Activated T-cell treated with anti-CD3 and anti-CD28 coated beads, Interleukin-2, amount 50 U/mL, for 24 hours (primary cell): ENCODE measurements at places on chromosomes 4 and X.

GRCh38 chr4:74975848-74976824 lies 43.2 kb downstream of the PARM1 start:
- H3K4me1 ChIP-seq: no peaks in the 10 kb centered on the region
- H3K36me3 ChIP-seq: no peaks in the 10 kb centered on the region
- no peak for DNase-seq
- H3K27ac ChIP-seq: no peak overlapping the region

DNA sequence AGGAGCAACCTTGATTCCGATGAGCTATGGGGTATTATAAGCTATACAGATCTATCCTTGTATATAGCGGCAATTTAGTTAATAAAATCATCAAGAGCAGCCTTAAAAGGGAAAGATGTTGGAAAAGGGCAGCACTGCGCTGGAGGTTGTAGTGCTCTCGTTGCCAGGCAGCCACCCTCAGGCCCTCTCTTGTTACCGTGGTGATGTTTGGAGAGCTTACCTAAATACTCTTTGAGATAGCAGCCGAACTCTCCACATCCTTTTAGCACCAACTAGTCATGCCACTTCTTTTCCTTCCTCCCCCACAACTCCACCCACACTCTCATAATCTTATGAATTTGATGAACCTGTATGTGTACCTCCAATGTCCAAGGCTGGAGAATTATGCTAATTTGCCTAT lies 3.8 kb upstream of the RADX start:
- no peak overlapping the region for H3K4me3 ChIP-seq
- H3K36me3 ChIP-seq: no peaks in the 10 kb centered on the region
- peaks cover 21% of the 10 kb centered on the region for H3K27me3 ChIP-seq
- no peak for DNase-seq

DNA sequence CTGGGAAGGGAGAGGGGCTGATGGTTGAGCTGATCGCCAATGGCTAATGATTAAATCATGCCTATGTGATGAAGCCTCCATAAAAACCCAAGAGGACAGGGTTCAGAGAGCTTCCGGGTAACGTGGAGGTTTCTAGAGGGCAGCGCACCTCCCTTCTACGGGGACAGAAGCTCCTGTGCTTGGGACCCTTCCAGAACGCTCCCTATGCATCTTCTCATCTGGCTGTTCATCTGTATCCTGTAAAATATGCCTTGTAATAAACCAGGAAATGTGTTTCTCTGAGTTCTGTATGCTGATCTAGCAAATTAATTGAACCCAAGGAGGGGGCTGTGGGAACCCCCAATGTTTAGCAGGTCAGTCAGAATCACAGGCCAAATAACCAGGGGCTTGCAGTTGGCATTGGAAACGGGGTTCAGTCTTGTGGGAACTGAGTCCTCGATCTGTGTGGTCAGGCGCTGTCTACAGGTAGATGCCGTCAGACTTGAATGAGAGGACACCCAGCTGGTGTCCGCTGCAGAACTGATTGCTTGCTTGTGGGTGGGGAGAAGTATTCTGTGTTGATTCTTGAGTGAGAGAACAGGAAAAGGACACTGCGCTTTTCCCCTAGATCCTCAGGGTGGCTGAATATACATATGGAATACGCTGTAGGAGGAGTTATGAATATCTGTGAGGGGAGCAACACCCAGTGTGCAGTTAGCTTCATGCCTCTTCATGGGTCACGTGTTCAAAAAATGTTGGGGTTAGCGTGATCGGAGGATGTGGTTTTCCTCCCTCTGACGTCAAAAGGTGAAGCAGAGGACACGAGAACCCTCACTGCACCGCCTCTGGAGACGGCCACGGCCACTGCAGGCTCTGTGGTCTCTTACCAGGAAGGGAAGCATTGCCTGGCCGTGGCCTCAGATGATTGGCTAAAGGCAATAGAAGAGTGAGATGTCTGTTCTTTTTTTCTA lies 29.2 kb downstream of the HTT-AS start:
- no peaks in the 10 kb centered on the region for H3K27me3 ChIP-seq
- peak overlapping the region; percentile 66 for H3K27ac ChIP-seq
- H3K36me3 ChIP-seq: peaks cover 7% of the 10 kb centered on the region
- DNase-seq: peak; percentile 63

DNA sequence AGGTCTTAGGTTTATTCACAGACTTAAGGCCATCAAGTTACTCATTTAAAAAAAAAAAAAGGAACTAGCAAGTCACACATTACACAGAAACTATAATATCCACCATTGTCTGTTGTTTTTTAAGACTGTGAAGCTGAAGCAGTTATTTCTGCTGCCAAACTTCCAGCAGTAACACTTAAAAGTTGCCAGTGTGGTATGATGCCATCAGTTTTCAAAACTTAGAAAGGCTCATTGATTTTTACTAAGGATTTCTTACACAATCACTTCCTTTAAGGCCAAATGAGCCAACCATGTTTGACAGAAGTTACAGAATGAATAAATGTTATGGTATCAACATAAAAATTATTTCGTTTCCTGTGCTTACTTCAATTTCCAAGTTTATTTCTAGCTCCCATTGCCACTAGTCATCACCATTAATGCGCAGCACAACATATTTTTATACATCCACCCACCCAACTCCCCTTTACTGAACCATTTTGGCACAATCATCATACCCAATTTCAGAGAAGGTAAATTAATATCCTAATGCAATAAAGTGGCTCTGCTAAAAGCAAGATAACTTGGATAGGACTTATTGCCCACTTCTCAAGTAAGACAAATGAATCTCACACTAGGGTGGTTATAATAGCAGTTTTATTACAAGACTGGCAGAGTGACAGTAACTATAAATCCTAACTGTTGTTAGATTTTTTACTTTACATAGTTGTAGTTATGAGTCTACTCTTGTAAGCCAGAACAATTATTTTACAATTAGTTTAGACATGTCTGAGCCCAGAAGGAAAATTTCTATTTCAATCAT lies 13.1 kb downstream of the PDGFC start:
- H3K4me3 ChIP-seq: no peak overlapping the region
- no peak overlapping the region for H3K27ac ChIP-seq
- H3K36me3 ChIP-seq: no peaks in the 10 kb centered on the region
- H3K27me3 ChIP-seq: no peaks in the 10 kb centered on the region
- no peaks in the 10 kb centered on the region for H3K4me1 ChIP-seq

DNA sequence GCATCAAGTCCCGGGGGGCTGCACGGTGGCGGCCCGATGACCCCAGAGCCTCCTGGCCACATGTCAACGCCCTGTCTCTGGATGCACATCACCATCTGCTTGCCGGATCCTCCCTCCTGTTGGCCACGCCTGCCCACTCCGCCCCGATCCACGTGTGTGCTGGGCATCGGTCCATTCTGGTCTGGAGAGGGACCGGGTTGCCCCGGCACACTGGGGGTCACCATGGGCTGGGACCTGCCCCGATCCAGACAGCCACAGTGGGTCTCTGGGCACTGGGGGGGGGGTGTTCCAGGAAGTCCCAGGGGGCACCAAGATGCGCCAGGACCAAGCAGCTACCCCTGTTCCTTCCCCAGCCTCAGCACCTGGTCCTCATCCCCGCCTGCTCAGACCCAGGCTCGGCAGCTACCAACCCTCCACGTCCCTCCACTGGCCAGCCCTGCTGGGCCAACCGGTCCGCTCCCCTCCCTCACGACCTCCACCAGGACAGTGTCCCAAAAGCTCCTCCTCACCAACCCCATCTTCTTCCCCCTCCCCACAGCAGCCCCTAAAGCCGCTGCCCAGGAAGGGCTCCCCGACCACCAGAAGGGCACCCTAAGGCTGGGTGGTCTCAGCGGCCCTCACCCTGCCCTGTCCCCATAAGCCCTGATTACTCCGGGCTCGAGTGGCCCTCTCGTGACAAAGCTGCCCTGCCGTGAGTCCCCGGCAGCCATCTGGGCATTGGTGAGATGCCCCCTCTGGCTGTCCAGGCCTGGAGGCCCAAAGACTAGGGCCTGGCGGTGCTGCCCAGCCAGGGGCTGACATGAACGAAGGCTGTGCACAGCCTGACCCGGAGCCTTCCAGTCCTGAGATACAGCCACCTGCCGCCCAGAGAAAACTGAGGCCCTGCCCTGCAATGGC lies 4.6 kb downstream of the CTBP1 start:
- DNase-seq: peak; percentile 28
- peaks cover 67% of the 10 kb centered on the region for H3K36me3 ChIP-seq
- H3K27me3 ChIP-seq: no peaks in the 10 kb centered on the region
- H3K4me3 ChIP-seq: no peak overlapping the region
- H3K4me1 ChIP-seq: peaks cover 52% of the 10 kb centered on the region

- no peak overlapping the region for H3K4me3 ChIP-seq
- no peak overlapping the region for H3K27ac ChIP-seq
Measured at GRCh38 chr4:147289181-147289580, 191.7 kb upstream of the EDNRA start.

DNA sequence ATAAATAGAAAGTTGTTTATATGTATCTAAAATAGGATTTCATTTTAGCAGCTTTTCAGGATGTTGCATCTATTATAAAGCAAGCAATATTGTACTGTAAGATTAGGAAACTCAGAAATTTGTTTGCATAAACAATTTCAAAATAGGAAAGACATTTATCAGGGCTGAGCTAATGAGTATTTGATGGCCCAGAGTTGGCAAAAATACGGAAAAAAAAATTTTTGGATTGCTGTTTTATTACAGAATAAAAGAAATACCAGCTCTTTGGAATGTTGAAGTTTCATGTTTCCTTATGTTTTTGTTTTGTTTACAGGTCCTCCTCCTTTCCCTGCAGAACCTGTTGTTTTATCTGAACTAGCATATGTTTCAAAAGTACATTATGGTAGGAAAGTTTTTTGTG lies 14.5 kb downstream of the ADAD1 start:
- no peaks in the 10 kb centered on the region for H3K36me3 ChIP-seq
- H3K27ac ChIP-seq: no peak overlapping the region
- no peaks in the 10 kb centered on the region for H3K4me1 ChIP-seq
- DNase-seq: no peak

DNA sequence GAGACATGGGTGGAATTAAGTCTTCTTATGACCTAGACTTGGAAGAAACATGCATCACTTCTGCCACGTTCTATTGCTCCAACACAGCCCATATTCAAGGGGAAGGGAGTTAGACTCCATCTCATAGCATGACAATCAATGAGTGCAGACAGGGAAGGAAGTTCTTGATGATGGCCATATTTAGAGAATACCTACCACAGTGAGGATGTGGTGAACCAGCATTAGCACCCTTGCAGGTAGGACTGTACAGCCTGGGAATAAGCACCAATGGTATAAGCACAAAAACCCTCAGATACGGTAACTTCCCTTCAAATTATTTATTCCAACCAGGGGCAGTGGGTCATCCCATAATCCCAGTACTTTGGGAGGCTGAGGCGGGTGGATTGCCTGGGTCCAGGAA lies 29.8 kb downstream of the PAGE2 start:
- no peaks in the 10 kb centered on the region for H3K36me3 ChIP-seq
- H3K27ac ChIP-seq: no peak overlapping the region
- no peak overlapping the region for H3K4me3 ChIP-seq
- no peak for DNase-seq
- peaks cover 22% of the 10 kb centered on the region for H3K4me1 ChIP-seq
- H3K27me3 ChIP-seq: peaks cover 50% of the 10 kb centered on the region

- H3K27ac ChIP-seq: no peak overlapping the region
- no peak for DNase-seq
- peaks cover 4% of the 10 kb centered on the region for H3K27me3 ChIP-seq
- H3K4me1 ChIP-seq: peaks cover 29% of the 10 kb centered on the region
Measured at GRCh38 chr4:2400841-2401609, 17.4 kb downstream of the ZFYVE28 start.

GRCh38 chr4:28799696-28800095 lies 1920.5 kb upstream of the PCDH7 start:
- H3K4me1 ChIP-seq: no peaks in the 10 kb centered on the region
- DNase-seq: no peak
- no peak overlapping the region for H3K27ac ChIP-seq
- H3K27me3 ChIP-seq: no peaks in the 10 kb centered on the region
- H3K4me3 ChIP-seq: no peak overlapping the region
- no peaks in the 10 kb centered on the region for H3K36me3 ChIP-seq

GRCh38 chrX:65985211-65985610 lies 54.7 kb downstream of the VSIG4 start:
- peaks cover 19% of the 10 kb centered on the region for H3K4me1 ChIP-seq
- H3K27ac ChIP-seq: no peak overlapping the region
- no peak overlapping the region for H3K4me3 ChIP-seq
- H3K27me3 ChIP-seq: peaks cover 11% of the 10 kb centered on the region
- no peak for DNase-seq
- no peaks in the 10 kb centered on the region for H3K36me3 ChIP-seq

DNA sequence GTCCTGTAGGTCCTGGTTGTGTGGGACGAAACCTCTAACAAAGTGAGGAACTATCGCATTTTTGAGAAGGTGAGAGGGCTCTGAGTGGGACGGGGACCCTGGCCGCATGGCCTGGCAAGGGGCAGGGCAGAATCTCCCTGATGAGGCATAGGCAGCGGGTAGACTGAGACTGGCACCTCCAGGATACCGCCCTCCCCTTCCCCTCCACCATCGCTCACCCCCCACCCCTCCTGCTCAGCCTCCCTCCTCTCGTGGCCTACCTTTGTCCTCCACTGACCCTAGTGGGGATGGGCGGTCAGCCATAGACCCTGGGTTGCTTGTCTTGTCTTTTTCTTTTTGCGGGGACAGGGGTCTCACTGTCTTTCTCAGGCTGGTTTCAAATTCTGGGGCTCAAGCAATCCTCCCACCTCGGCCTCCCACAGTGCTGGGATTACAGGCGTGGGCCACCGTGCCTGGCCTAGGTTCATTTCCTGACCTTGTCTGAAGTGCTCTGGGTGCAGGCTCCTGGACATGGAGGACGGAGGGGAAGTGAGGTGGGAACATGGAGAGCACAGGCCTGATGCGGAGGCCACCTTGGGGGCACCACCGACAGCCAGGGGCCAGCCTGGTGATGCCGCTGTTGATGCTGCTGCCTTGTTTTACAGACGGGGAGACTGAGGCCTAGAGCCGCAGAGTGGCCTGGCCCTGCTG lies 10.5 kb upstream of the ADD1 start:
- H3K27ac ChIP-seq: peak overlapping the region; percentile 61
- no peaks in the 10 kb centered on the region for H3K27me3 ChIP-seq
- peaks cover 83% of the 10 kb centered on the region for H3K36me3 ChIP-seq
- no peak for DNase-seq
- peaks cover 45% of the 10 kb centered on the region for H3K4me1 ChIP-seq
- H3K4me3 ChIP-seq: no peak overlapping the region

GRCh38 chr4:140681201-140681600 lies 75.0 kb downstream of the TBC1D9 start:
- DNase-seq: no peak
- no peak overlapping the region for H3K4me3 ChIP-seq
- H3K27ac ChIP-seq: no peak overlapping the region
- peaks cover 26% of the 10 kb centered on the region for H3K27me3 ChIP-seq

DNA sequence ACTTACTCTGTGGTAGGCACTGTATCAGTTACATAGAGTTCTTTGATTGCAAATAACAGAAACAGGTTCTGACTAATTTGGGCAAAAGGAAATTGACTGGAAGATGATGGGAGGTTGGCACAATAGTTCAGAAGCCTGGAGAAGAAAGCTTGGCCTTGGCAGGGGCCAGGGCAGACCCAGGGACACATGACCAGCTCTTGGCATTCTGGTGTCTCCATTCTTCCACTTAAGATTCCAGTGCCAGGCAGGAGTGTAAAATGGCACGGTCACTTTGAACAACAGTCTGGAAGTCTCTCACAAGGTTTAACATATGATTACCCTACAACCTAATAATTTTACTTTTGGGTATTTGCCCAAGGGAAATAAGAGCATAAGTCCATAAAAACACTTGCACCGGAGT lies 175.9 kb downstream of the BCOR start:
- no peak for DNase-seq
- no peak overlapping the region for H3K27ac ChIP-seq
